ENCODE measurements at places on chromosomes 4 and X.

GRCh38 chr4:8864912-8865680 lies 6.5 kb downstream of the HMX1 start:
- DNase-seq = no peak

GRCh38 chrX:19839770-19840254 lies 47.6 kb downstream of the SH3KBP1 start:
- peak; percentile 3 for DNase-seq

GRCh38 chr4:8691151-8691775 lies 98.7 kb downstream of the CPZ start:
- DNase-seq = no peak

GRCh38 chr4:187726485-187726884 lies 269.1 kb upstream of the ZFP42 start:
- no peak for DNase-seq

GRCh38 chrX:25290132-25290531 lies 274.4 kb upstream of the ARX start:
- DNase-seq = no peak

DNA sequence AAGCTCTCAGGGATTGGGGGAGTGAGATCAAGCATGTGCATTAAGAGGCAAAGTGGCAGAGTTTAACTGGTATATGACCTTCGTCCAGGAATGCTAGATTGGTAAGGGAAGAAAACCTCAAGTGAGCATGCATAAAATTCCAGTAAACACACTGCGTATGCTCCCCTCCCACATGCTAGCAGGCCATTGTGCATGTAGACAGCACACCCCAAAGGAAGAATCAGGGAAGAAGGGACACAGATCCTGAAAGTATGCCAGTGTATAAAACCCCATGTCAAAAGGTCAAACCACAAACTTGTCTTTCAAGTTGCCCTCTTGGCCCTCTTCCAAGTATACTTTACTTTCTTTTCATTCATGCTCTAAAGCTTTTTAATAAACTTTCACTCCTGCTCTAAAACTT lies 405.2 kb upstream of the CNKSR2 start:
- DNase-seq = peak; percentile 10

- DNase-seq = no peak
Observed at GRCh38 chr4:108555701-108556100, 64.7 kb upstream of the RPL34 start.

DNA sequence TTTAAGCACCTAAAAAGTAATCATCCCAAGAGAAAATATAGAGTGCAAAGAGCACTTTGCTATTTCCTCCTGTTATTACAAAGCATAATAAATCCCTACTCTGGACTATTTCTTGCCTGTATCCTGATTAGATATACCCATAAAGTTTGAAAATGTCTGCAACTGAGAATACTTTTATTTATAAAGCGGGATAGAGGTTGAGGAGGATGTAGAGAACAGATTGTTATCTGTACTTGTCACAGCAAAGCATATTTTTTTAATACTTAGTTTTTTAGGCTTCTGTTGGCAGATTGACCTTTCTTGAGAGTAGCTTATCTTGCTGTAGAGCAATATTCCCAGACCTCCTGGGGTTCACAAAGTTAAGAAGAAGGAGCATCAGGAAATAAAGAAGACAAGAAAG lies 396.1 kb downstream of the KCNIP4 start:
- DNase-seq = no peak

DNA sequence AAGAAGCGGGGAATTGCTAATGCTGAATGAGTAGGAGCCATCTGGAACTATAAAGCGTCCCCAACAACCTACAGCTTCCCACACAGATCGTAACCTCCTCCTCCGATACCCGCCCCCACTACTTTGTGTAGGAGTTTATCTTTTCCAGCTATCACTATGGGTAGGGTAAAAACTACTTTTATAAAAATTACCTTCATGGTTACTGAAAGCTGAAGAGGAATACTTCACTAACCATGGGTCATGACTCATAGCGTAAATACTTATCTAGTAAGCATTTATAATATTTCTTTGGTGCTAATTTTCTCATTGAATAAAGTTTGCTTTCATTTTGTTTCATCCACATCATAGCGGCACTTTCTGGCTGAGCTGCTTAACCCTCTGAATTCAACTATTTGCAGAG lies 79.4 kb upstream of the TNIP3 start:
- no peak for DNase-seq

- DNase-seq = peak; percentile 18
Observed at GRCh38 chr4:87103691-87104187, 116.7 kb downstream of the KLHL8 start.

- no peak for DNase-seq
Observed at GRCh38 chr4:5700459-5700858, 7.9 kb downstream of the EVC2 start.

- DNase-seq = no peak
Observed at GRCh38 chr4:94540476-94540875, 88.7 kb downstream of the PDLIM5 start.

DNA sequence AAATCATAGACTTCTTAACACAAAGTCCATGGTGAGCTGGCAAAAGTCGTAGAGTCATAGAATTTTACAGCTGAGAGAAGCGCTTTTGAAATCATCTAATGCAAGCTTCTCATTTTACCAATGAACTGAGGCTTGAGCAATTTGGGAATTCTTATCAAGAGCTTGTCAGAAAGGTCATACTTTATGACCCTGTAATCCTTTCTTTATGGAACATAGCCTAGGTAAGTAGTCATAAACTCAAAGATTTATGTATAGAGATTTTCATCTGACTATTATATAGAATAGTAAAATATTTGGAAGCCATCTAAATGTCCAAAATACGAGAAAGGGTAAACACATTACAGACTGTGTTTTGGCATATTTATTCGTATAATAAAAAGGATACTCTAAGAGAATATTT lies 563.5 kb downstream of the PCDH7 start:
- DNase-seq = no peak

DNA sequence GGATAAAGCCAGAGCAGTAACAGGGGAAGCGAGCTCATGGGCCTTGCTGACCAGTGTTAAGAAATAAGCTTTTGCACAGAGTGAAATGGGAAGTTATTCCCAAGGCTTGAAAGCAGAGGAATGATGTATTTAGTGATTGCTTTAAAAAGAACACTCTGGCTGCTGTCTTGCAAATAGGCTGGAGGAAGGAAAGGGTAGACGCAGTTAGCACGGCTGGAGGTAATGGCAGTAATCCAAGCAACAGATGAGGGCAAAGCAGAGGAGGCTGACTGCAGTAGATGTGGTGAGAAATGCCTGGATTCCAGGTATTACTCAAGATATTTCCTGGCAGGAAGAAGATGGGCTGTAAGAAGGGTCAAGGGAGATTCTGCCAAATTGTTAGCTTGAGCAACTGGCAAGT lies 1342.3 kb upstream of the AGA start:
- no peak for DNase-seq

DNA sequence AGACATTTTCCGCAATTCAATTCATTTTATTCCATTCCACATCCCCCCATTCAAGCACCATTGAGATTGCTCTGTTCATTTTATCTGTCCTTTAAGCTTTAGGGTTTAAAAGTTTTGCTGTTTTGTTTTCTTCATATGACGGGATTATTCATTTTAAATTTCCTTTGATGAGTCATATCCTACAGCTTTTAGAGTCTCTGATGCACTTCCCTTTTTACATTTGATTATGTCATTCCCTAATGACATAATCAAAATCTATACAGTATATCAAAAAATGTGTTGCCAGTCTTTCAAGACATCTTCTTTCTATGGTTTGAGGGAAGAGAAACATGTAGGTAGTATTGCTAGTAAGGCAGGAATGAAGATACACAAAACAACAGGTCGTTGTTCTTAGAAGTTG lies 456.3 kb downstream of the PDGFC start:
- no peak for DNase-seq

DNA sequence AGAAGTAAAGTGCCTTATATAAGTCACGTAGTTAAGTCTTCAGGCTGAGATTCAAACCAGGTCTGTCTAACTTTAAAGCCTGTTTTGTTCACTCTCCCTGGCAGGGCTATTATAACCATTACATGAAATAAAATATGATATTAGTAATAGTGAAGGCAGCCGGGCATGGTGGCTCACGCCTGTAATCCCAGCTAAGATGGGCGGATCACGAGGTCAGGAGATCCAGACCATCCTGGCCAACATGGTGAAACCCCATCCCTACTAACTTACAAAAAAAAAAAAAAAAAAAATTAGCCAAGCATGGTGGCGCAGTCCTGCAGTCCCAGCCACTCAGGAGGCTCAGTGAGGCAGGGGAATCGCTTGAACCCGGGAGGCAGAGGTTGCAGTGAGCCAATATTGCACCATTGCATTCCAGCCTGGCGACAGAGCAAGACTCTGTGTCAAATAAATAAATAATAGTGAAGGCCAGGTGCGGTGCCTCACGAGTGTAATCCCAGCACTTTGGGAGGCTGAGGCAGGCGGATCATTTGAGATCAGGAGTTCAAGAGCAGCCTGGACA lies 22.1 kb upstream of the SOWAHD start:
- no peak for DNase-seq

GRCh38 chr4:100130491-100130890 lies 59.8 kb downstream of the DDIT4L start:
- no peak for DNase-seq

GRCh38 chr4:87950936-87951511 lies 24.5 kb upstream of the SPP1 start:
- no peak for DNase-seq

GRCh38 chr4:70749313-70749712 lies 27.5 kb downstream of the RUFY3 start:
- no peak for DNase-seq

GRCh38 chr4:38188631-38189101 lies 228.5 kb downstream of the PTTG2 start:
- peak; percentile 42 for DNase-seq

DNA sequence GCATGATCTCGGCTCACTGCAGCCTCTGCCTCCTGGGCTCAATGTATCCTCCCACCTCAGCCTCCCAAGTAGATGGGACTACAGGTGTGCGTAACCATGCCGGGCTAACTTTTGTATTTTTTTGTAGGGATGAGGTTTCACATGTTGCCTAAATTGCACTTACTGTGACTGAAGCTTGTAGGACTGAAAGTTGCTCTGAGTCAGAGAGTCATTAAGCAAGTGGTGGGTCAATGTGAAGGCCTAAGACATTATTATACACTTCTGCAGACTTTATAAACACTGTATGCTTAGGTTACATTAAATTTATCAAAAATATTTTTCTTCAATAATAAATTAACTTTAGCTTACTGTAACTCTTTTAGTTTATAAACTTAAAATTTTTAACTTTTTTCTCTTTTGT lies 170.2 kb downstream of the FAT4 start:
- DNase-seq = no peak

- no peak for DNase-seq
Observed at GRCh38 chr4:101806914-101807313, 16.4 kb downstream of the BANK1 start.

GRCh38 chrX:23896981-23897380 lies 10.8 kb downstream of the APOO start:
- no peak for DNase-seq

GRCh38 chrX:68183612-68184214 lies 249.6 kb downstream of the OPHN1 start:
- peak; percentile 9 for DNase-seq

DNA sequence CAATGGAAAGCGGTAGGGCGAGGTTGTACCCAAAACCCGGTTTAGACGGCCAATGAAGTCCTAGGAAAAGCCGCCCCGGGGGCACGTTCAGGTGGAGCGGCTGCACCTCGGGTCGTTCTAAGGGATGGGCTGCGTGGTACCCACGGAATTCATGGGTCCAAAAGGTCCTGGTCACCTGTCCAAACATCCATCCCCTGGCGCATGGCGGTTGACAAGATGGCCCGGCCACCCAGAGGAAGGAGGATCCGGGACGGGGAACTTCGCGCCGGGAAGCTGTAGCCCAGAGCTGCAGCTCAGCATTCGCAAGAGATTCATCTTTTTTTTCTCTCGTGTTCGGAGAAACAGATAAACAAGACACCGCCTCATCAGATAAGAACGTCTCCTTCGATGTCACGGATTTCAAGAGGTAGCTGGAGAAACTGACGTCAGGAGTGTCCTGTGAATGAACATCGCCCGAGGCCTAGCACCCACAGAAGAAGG lies 10.9 kb downstream of the PITX2 start:
- no peak for DNase-seq

- no peak for DNase-seq
Observed at GRCh38 chr4:39825741-39826231, 127.8 kb downstream of the UBE2K start.

GRCh38 chr4:25970691-25971432 lies 56.8 kb downstream of the SMIM20 start:
- peak; percentile 22 for DNase-seq

GRCh38 chr4:38343608-38344007 lies 320.4 kb upstream of the KLF3 start:
- DNase-seq = no peak

DNA sequence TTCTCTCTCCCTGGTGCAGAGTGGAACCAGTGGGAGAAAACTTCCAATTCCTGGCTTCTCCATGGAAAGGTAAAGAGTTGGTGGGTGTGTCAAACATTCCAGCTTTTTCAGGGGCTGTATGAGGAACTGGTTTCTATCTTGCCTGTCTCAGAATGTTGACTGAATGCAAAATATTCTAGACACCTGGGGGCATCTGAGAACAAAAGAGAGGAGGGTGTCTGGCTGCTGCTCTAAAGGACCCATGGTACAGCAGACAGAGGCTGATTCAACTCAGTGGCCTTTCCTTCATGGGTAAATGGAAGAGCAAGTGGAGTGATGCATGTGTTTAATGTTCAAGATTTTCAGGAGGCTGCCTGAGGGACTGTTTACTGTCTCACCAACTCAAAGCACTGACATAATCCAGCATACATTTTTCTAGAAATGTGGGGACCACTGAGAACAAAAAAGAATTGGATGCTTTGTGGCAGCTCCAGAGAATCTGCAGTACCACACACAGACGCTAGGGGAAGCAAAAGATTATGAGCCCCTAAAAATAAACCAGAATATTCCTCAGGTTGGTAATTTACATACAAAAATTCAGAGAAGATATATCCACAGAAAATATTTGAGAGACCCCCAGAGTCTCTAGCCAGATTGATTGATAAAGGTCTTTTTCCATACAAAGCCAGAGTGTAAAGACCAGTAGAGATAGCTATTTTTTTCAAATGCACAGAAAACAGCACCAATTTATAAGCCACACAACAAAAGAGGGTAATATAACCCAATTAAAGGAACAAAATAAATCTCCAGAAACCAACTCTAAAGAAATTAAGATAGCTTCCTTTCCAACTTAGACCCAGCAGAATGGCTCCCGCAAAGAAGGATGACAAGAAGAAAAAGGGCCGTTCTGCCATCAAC lies 48.0 kb upstream of the STARD8 start:
- no peak for DNase-seq

- DNase-seq = no peak
Observed at GRCh38 chr4:165059386-165059785, 5.7 kb downstream of the TRIM75 start.
